Vagina (tissue), 2 donors: ENCODE measurements at places on chromosomes 12 and 14. TPM values are rescaled to one million over a fixed set of nuclear protein-coding genes. Genes with fewer than 3 reads are reported as not detected.

- DNase-seq, result no peak
Observed at GRCh38 chr12:128290938-128291337, 24.0 kb downstream of the TMEM132C start.

DNA sequence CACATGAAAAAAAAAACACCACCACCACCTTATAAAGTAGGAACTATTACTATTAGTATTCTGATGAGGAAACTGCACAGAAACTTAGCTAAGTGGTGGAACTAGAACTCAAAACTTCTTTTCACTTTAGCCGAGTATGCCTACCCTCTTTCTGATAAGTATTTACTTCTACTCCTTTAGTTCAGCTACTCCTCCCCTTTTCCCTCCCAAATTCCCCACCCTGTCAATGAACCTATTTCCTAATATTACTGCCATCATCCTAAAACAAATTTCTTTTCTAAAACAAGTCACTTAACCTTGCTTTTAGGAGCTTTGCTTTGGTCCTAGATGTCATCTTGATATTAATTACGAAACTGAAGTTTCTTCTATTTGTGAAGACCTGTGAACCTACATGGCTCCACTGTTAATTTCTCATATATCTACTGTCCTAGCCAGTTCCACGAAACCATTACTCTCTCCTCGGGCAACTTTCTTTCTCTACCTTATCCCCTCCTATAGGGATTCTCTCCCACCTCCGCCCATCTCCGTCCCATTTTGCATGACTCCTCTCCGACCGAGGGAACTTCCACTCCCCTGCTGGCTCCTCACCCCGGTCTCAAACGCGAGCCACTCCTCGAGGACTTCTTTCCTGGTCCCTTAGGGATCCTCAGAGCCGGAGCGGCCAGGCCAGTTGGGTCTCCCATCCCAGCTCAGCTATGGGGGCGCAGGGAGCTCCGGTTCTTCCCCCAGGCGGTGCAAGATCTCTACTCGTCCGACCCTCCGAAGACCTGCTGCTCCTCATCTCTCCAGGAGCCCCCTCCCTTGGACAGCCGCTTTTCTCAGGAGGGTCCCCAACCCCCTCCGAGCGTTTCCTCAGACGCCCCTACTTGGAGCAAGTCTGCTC is 1.1 kb downstream of the NUMB start:
- no peak for DNase-seq

Gene LTBP2
- 52.5 TPM for total RNA-seq

Gene USP44
- 0.49 TPM for total RNA-seq

GRCh38 chr14:71289536-71289935 is 382.3 kb downstream of the PCNX1 start:
- DNase-seq, result no peak

DNA sequence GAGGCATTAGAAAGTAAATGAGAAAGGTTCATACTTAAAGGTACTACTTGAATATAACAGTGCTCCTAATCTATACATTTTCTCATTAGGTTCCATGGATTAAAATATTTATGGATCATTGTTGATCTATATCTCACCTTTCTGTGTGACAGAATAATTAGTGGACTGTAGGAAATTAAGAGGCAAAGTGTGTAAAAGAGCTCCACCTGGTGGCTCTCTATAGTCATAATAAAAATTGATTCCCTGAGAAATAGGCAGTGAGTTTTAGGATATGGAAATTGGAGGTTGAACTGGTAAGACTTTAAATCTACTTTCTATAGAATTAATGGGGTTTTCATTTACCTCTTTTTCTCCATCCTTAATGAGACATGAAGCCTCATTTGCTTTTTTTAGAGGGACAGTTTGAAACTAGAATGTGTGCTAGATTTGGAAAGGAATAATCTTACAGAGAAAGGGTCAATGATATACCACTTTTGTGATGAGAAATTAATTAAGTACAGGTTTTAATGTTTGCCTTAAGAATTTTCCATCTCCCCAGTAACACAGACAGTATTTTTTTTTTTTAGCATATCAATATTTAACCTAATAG is 11.8 kb upstream of the DERA start:
- DNase-seq, result no peak

DNA sequence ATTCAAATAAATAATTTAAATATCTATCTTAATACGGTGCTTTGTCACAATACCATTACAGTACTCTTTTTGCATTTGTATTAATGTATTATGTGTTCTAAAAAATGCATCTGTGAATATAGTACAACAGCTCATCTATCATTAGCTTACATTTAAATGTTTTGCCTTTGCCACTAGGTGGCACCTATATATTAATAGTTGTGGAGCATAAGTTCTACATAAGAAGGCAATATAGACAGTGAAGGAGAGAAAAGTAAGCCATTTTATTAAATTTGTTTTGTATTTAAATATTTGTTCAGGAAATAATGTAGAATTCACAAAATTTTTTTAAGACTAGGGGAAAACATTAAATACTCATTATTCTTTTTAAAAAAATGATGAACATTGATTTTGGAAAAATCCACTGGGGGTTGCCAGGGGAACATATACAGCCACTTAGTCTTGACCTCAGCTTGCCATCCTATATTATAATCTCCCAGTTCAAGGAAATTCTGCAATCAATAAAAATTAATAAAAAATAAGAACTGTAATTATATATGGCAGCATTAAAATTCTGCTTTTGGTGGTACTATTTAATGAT is 9.8 kb downstream of the CCER1 start:
- no peak for DNase-seq

Gene OVCH1
- 0.25 TPM for total RNA-seq

Gene MTHFD1
- total RNA-seq, result 40.3 TPM

- no peak for DNase-seq
Observed at GRCh38 chr14:61322799-61323290, 1.5 kb downstream of the PRKCH start.

GRCh38 chr14:73749706-73750530 is 35.7 kb upstream of the PNMA1 start:
- no peak for DNase-seq

DNA sequence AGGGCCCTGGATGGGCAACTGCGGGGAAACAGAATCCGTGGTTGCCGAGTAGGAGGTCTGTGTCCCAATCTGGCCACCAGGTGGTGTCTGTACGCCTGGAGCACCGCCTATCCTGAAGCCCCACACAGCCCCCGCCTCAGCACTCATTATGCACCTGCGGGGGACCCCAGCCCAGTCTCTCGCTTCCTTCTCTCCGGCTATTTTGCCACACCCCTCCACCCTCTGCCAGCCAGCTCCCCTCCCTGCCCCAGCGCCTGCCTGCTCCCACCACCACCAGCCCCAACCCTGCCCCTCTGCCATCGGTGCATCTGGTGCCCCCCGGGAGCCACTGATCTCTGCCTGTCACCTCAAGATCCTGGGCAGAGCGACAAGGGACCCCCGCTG is 2.2 kb upstream of the NXPH4 start:
- DNase-seq, result no peak

DNA sequence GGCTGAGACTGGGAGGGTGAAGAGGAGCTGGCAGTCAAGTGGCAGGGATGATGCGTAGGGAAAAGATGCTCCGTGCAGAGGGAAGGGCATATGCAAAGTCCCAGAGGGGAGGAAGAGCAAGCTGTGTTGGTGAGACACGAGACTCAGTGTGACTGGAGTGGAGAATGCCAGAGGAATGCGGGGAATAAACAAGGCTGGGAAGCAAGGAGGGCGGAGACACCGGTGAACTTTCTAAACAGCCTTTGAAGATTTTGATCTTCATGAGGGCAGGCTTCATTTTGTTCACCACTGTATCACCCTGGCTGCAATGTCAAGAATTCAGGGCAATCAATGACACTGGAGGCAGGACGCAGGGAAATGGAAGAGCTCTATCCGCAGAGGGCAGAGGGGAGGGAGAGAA is 535.8 kb downstream of the FUT8 start:
- DNase-seq, result no peak

Gene GPN3
- 17.4 TPM for total RNA-seq

GRCh38 chr12:74021937-74022336 is 515.7 kb upstream of the ATXN7L3B start:
- DNase-seq, result no peak

Gene CHGA
- total RNA-seq, result 5.4 TPM

GRCh38 chr14:67703997-67704396 is 2.3 kb downstream of the RDH12 start:
- DNase-seq, result no peak

- DNase-seq, result no peak
Observed at GRCh38 chr12:126936181-126936851, 1330.7 kb upstream of the TMEM132C start.

- no peak for DNase-seq
Observed at GRCh38 chr14:60204104-60204842, 39.1 kb upstream of the DHRS7 start.

DNA sequence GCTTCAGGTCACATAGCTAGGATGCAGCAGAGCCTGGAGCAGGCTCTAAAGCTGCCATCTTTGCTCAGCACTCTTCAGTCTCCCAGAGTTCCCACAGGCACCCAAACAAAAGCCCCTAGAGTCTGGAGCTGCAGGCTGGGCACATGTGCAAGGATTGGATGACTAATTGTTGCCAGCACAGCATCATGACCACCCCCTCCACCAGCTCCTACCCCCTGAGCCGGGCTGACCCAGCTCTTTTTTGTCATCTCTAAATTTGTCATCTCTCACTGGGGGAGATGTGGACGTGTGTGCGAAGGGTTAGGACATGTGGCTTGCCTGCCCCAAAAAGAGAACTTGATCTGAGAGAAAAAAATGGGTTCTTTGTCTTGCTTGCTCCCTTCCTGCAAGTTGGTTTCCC is 4.3 kb upstream of the MMP19 start:
- DNase-seq, result no peak

- DNase-seq, result no peak
Observed at GRCh38 chr12:40271981-40272664, 47.3 kb downstream of the LRRK2 start.

DNA sequence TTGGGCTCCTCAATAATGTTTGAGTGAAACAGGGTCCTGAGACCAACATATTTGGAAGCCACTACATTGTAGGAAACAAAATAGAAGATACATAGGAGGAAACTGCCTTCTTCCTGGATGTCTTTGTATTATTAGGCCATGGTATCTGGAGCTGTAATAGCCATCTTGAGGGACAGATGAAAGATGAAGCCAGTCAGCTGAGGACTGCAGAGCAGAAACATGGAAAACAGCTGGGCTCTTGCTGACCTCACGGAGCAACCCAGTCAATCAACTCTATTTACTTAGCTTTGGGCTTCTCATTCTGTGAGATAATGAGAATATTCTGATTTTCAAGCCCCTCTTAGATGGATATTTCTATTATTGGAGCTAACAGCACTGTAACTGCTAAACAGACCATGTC is 962.4 kb downstream of the BCL11B start:
- DNase-seq, result no peak

Gene SLC7A8
- 68.5 TPM for total RNA-seq

DNA sequence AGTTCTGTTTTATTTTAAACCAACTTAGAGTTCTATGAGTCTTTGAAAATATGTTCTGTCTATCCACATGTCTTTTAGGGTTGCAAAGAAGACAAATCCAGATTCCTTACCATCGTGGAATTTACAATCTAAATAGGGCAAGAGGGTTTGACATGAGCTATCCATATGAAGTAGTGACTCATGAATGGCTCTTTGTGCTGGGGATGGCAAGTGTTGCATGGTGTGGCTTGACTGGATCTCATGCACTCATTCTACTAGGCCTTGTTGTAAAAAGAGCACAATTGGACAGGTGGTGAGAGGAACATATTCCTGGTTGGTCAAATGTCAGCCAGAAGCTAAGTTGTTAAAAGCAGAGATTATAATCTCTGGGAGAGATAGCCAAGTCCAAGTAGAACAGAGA is 509.1 kb downstream of the DIO2 start:
- DNase-seq, result no peak

DNA sequence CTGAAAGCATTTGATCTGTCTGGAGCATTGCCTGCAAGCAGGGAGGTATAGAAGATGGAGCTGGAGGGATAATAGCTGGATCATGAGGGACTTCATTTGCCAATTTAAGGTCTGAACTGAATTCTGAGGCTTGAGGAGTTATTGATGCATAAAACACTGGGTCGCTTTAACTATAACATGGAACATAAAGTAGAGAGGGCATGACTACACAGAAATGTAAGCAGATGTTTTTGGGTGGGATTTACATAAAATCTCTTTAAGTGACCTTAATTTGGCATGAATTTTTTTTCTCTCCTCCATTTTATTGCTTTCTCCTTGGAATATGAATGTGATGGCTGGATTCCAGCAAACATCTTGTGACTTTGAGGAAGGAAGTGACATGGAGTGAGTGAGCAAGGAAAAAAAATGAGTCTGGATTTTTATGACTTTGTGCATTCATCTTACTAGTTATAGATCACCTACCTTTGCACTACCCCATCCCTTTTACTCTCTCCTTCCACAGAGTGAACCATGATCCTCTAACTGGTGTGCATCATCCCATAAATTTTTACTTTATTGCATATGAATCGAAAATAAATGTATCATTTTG is 356.0 kb downstream of the DUSP6 start:
- no peak for DNase-seq

DNA sequence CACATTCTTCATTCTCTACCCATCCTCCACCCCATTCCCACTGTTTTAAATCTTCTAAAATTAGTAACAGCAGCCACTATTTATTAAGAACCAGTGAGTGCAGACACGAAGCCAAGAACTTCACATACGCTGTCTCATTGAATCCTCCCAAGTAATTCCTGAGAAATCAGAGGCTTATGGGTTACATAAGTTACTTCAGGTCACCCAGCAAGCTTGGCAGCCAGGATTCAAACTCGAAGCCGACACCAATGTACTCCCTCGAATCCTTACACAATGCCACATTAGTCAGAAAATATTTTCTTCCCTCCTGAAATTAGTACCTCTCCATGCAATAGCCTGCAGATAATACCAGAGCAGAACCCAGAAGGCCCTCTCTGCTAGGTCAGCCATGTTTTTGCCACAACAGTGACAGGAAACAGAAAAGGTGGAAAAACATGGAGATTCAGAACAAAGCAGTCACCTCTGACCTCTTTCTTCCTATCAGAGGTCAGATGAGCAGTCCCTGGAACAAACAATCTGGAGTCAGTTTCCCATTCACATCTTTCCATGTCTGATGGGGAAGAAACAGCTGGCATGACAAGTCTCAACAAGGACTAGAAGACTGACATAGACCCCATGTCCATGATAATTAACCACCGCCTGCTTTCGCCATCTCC is 16.4 kb downstream of the NID2 start:
- DNase-seq, result no peak

DNA sequence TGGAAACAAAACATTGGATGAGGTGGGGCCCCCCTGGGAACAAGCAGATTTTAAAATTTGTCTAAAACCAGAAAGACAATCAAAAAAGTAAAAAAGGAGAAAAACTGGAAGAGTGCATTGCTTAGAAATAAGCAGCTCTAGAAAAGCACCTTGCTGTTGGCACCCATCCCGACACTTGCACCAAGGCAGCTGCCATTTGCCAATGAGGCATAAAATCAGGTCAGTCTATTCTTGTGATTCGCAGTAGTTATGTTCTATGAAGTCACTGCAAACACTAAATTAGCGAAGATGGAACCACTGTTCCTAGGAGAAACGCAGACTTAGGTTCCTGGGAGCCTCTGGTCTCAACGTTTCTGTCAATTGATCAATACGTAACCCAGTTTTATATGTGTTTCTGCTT is 16.2 kb downstream of the VPS33A start:
- no peak for DNase-seq

DNA sequence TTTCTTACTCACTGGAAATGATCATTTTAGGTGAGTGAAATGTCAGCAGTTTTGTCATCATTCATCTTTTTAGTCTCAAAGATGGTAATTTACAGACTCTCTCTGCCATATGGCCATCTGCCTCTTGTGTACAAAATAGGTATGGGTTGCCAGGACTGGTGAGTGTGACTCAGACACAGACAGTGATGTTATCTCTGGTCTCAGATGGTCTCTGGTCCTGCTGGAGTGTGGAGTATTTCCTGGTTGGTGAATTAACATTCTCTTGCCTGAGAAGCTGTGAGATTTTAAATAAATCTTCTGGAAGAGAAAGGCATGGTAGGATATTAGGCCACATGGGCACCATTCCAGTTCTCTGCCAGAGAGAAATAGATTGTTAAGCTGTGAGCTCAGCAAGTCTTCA is 207.0 kb downstream of the ATP23 start:
- DNase-seq, result no peak
